Cardiac muscle cell (in vitro differentiated cells and primary cell): ENCODE measurements at places on chromosomes 1 and 21.
A peak's percentile ranks its signal among the peaks of the same experiment; 100 is the strongest.

DNA sequence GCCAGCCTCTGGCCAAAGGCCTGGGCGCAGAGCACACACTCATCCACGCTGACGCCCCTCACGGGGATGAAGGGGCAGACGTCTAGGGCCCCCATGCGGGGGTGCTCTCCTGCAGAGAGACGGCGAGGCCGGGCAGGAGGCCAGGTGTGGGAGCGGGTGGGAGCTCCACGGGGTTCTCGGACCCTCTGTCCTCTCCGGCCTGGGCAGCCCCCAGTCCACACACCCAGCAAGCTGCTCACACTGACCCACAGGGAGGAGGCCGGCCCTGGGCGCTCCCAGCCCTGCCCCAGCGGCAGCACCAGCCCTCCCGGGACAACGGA lies 2.5 kb downstream of the FTCD start:
- DNase-seq: no peak

GRCh38 chr21:37008724-37009123 lies 2.2 kb downstream of the RIPPLY3 start:
- no peak for DNase-seq

GRCh38 chr1:11913291-11913690 lies 12.9 kb downstream of the KIAA2013 start:
- no peak for DNase-seq

- DNase-seq: no peak
Measured at GRCh38 chr1:149940427-149940826, 3.7 kb upstream of the MTMR11 start.

DNA sequence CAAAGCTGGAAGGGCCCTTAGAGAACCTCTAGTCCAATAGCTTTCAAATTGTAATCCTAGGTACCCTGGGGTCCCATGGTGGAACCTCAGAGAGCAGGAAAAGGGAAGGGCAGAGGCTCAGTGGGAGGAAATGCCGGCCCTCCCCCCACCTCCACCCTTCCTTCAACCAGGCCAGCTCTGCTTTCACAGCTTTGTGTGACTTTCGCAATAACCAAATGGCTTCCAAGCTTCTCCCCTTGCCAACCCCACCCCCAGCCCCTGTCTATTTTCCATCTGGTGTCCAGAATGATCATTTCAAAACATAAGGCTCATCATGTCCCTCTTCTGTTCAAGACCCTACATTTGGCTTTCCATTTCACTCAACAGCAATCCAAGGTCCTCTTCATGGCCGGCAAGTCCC lies 74.4 kb downstream of the CD58 start:
- DNase-seq: peak; percentile 76

GRCh38 chr1:32031578-32032274 lies 18.1 kb downstream of the KHDRBS1 start:
- DNase-seq: no peak

GRCh38 chr1:2288311-2288710 lies 60.2 kb downstream of the SKI start:
- DNase-seq: no peak

DNA sequence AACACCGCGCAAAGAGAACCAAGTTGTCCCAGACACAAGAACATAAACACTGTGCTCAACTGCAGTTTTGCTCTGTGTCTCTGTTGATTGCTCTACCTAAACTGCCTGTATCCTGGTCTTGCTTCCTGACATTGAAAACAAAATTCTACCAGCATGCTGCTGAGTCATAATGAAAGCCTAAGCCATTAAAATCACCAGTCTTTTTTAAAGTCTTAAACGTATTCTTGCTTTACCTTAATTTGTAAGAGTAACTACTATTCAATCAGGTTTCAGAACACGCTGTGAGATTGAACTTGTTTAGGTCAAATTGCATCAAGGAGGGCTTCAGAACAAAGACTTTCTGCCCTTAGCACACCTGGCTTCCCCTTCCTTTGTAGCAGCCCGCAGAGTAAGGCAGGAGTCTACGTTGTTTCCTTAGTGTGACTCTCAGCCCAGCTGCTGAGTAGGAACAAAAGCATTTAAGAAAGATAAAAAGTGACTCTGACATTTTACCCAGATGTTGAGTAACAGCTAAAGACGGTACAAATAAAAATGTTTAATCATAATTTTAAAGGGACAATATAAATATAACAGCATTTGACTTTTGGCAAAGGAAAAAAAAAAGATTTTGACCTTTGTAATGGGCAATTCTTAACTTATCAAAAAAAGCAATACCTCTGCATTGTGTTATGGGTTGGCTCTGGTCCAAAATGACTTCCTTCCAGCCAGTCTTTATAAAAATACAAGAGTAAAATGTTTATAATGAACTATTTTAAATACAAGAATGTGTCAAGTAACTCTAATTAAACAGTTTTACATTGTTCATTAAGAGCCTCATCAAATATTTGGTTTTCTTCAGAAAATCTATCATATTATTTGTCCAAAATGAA lies 186.9 kb upstream of the ADGRL4 start:
- DNase-seq: no peak

- DNase-seq: no peak
Measured at GRCh38 chr1:109759513-109760334, 4.0 kb downstream of the EPS8L3 start.

DNA sequence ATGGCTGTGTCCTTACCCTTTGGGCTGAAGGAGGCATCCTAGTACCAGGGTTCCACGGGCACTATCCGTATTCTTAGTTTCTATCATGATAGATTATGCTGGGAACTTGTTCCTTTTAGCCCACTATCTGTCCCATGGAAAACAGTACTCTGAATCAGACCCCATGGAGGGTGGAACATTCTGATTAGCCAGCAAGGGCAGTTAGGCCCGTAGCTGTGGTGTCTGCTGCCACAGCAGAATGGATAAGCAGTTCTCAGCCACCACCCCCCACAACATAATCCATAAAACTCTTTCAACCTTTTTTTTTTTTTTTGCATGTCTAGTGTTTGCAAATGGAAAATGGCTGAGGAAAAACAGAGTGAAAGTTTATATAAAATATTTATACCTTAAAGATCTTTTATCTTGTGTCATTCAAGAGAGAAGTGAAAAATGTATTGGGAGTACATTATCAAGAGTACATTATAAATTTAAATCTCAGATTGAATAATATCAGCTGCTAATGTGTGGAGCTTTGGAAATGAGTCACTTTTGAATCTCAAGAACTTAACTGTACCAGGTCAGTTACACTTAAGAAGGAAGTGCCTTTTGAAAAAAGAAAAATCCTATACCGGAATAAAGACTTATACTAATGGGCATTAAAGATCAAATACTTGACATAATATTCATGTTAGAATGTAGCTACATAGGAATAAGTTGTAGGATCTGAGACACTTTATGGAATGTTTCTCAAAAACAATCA lies 80.3 kb downstream of the NFIA start:
- no peak for DNase-seq

DNA sequence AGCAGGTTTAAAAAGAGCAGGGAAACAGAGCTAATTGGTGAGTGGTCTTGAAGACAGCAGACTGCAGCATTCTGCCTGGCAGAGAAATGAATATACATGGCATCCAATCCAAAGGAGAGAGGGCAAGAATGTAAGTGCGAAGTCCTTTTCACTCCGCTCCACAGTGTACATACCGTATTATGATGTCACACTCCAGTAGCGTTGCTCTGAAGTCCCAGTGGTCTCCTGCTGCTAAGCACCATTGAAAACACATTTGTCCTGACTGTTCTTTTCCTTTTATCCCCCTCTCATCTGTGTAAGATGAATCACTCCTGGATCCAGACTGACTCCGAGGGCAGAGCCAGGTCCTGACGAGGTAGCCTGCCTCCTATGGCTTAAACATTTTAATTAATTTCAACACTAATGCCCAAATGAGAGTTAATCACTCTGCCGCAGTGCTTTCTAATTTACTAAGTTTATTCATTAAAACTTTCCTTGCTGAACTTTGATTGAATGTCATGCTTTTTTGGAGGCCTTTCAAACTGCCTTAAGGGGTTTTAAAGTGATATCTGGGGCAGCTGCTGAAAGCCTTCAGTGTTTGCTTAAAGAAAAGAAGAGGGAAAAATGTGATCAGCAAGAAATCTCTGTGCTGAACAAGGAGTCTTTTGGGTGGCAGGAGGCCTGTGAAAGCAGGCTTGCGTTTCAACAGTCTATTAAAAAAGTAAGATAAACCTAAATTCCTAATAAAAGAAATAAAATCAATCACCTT lies 227.2 kb downstream of the ATG4C start:
- DNase-seq: no peak

GRCh38 chr1:228374711-228375577 lies 31.7 kb downstream of the TRIM11 start:
- no peak for DNase-seq

DNA sequence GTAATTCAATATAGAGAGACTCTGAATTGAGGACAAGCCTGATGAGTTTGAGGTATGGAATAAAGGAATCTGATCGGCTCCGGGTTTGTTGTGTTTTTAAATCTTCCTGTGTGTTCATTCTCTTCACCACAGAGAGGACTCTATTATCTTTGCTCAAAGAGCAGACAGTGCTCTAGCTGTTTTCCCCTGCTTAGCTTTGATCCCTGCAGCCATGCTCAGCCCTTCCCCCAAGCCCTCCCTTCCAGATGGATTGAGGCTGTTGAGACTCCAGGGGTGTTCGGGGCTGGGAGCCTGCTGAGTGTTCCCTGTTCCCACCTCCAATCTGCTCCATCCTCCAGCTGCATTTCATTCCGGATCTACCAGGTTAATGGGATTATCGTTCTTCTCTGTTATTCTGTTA lies 74.2 kb upstream of the CXADR start:
- peak; percentile 13 for DNase-seq

- no peak for DNase-seq
Measured at GRCh38 chr1:147612366-147612765, 58.0 kb downstream of the ACP6 start.

GRCh38 chr1:29829448-29830344 lies 593.4 kb downstream of the PTPRU start:
- no peak for DNase-seq

GRCh38 chr1:67126111-67126746 lies 8.5 kb downstream of the C1orf141 start:
- no peak for DNase-seq

- DNase-seq: peak; percentile 37
Measured at GRCh38 chr1:114081437-114082303, 72.0 kb downstream of the SYT6 start.

DNA sequence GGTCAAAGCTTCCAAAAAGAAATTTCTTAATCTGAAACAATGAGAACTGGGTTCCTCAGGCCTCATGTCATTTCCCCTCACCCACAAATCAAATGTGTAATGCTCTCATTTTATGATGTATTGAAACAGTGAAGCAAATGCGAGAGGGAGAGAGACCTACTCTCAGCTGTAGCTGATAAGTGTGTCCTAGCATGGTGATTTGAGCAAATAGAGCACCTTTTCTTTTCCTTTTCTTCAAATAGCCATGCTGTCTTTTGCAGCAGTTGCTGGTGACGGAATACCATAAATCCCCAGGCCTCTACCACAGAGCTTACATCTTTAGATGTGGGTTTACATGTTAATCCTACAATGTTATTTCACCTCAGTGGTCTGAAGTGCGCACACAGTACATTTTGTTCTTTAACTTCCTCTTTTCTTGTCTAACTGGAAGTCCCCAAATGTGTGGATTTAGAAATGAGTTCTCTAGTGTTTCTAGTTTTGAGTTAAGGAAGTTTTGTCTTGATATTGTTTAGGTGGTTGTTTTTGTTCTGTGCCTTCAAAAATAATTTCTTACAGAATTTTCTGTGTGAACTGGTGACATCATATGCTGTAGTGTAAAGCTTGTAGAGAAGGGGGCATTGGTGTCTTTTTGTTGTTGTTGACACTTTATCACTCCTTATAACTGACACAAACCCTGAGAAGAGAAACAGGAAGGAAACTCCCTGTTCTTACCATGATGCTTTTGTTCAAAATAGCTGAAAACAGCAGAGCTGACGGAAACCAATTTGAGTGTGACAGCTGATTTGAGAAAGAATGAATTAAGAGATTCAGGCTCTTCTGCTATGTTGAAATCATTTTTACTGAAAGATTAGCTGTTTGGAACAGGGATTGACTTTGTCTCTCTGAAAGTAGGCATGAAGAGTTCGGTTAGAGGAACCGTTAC lies 12.2 kb downstream of the SMAP2 start:
- no peak for DNase-seq

GRCh38 chr1:59100708-59101374 lies 196.1 kb upstream of the FGGY start:
- DNase-seq: no peak

- DNase-seq: peak; percentile 37
Measured at GRCh38 chr1:153921803-153922075, 1.0 kb downstream of the GATAD2B start.

DNA sequence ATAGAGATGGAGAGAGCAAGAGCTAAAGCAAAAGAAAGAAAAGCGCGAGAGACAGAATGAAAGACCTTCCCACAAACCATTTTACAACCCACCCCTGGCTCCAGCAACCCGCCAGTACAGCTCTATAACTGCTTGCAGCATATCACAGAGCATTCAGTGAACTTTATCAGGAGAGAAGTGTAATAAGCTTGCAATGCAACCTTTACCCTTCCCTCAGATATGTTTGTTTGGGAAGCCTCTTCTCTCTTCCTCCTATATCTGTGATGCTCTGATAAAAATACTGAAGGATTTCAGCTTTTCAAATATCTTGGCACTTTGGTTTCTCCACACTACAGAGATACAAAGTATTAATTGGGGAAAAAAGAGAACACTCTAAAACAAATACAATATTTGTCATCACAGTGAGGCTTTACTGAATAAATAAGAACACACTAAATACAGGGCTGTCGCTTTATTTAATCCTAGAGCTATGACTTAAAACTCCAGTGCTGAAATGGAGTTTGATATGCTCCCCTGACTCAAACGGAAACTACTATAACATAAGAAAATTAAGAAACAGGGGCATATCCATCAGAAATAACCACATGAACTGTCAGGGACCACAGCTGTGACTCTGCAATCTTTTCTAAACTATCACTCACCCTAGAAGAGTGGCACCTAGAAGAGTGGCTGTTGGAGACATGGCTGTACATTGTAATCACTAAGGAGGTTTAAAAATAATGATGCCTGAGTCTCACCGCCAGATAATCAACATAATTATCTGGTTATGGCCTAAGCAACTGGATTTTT lies 6.7 kb downstream of the CRP start:
- DNase-seq: peak; percentile 23

- no peak for DNase-seq
Measured at GRCh38 chr1:240495601-240496000, 116.4 kb downstream of the GREM2 start.

GRCh38 chr1:23673086-23673813 lies 18.4 kb upstream of the RPL11 start:
- peak; percentile 86 for DNase-seq

GRCh38 chr1:217078078-217078690 lies 355.0 kb upstream of the ESRRG start:
- peak; percentile 60 for DNase-seq

DNA sequence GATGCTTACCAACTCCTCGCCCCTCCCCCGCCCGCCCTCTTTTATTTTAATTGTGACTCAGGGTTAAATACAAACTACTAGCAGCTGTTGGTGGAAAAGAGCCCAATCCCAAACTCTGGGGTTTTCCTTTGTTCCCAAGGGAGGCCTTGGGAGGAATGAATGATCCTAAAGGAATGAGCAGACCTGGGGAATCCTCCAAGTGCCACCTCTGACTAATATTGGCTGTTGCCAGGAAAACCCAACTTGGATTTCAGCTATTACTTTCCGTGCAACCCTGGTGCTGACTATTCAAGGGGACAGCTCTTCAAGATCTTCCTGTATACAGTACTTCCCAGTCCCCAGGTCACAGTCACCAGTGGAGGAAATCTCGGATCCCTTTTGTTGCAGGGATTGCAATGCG lies 1.3 kb upstream of the S100A10 start:
- peak; percentile 92 for DNase-seq
